Activated T-cell treated with anti-CD3 and anti-CD28 coated beads for 24 hours (primary cell): ENCODE measurements at places on chromosomes 5 and 9.

DNA sequence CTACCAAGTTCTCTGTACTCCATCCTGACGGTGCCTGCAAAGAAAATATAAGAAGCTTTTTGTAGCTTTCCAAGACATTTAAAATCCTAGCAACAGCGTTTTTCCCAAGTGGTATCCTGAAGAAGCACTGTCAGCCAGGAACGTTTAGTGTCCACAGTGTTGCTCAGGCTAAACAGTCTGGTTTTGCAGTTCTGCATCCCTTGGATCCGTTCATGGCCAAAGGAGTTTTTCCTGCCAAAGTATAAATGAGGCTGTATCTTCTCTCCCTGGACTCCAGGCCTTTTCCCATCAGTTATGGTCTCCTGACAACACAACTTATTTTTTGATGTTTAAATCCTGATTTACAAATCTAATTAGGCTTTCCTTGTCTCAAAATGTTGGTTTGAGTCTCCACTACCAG is 925.8 kb downstream of the TLE1 start:
- no peak for DNase-seq

- no peak for DNase-seq
These were observed 66.8 kb upstream of the ITGA2 start for GRCh38 chr5:52922384-52922783.

- no peak for DNase-seq
These were observed 284.2 kb downstream of the NR3C1 start for GRCh38 chr5:143119291-143119769.

GRCh38 chr5:124021066-124021641 is 509.2 kb downstream of the CSNK1G3 start:
- DNase-seq, result no peak

DNA sequence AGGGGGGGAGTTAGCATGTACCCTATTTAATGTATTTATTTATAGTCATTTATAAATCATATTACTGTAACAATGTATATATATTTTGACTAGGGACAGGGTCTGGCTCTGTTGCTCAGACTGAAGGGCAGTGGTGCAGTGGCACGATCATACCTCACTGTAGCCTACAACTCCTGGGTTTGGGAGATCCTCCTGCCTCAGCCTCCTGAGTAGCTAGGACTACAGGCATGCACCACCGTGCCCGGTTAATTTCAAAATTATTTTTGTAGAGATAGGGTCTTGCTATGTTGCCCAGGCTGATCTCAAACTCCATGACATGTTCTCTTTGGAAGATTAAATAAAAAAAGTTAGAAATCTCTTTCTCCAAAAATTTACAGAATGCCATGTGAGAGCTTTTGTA is 52.8 kb downstream of the ARHGEF28 start:
- no peak for DNase-seq

DNA sequence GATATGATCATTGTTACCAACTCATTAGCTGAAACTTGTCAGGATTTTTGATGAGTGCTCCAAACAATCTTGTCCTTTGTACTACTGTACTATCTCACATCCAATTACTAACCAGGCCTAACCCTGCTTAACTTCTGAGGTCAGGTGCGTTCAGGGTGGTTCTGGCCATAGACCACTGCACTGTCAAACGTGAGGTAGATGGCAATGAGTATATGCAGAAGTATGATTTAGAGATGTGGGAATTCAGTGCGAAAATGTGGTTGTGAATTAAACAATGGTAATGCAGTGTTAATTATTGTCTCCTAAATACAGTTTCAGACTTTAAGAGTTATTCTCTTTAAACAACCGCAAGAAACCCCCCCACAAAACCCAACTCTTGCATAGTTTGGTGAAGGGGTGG is 86.5 kb downstream of the ANKRD55 start:
- no peak for DNase-seq

GRCh38 chr9:106575823-106576222 is 287.1 kb upstream of the ZNF462 start:
- DNase-seq, result no peak

GRCh38 chr9:124799274-124800006 is 22.5 kb downstream of the OLFML2A start:
- DNase-seq, result no peak

GRCh38 chr5:82054004-82054710 is 82.3 kb downstream of the ATG10 start:
- DNase-seq, result no peak

DNA sequence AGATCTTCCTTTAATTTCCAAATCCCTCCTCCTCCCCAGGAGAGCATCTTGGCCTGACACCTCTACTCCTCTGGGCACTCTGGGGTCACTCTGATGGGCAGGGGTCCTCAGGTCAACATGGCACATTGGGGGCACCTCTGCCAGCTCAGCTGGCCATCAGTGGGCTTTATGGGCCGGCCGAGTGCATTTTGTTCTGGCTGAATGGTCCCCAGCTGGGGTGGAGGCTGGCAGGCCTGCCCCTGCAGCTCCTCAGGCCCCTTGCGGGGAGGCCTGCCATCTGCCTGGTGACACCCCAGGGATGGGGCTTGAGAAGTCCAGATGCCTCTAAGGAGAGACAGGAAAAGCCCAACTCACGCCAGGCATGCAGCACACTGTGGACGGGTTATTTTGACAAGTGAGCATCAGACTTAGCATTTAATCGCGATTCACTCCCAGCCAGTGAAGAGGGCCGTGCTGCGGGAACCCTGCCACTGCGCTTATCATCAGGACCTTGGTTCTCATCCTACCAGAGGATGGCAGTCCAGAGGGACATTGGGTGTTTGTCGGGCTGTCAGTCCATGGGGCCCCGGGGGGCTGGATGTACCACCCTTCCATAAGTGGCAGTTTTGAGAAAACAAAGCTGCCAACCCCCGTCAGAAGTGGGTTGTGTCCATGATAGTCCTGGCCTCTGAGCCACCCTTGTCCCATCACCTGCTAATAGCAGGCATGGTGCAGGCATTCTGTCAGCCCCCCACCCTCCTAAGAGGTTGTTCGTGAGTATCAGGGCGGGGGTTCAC is 21.7 kb downstream of the PHF2 start:
- DNase-seq, result no peak

DNA sequence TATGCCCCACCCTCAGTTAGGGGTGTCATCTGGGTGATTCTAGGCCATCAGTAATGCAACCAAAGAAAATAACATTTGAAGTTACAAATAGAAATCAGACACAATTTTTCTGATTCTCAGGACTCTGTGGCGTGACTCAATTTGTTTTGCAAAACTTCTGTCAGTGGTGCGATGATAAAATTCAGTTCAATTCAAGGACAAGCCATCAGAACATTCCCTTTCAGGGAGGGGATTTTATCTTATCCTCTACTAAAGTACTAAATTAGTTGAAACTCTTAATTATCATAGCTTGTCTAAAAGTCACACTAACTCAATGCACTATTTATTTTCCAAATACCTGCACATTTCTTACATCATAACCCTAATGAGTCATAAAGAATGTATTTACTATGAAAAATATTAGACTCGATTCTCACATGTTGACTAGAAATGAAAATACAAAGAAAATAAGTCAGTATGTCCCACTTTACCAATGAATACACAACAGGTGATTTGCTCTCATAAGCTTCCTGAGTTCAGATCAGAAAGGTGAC is 28.2 kb downstream of the HTR4 start:
- no peak for DNase-seq

DNA sequence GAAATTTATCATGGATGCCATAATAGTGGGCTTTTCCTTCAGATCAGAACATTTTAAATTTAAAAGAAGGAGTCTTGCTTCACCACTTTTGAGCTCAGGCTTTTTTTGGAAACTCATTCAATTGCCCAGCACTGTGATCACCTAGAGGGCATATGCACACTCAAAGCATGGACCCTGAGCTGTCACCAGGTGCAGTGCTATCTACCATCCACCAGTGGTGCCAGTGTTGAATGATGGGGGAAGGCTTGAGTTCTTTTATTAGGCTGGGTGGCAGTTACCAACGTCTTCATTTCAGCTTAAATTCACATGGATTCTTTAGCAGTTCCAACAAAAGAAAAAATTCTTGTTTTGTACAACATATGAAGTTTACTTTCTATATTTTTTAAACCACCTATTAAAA is 164.1 kb downstream of the CFAP90 start:
- DNase-seq, result no peak

GRCh38 chr5:143274952-143275351 is 128.5 kb downstream of the NR3C1 start:
- no peak for DNase-seq

DNA sequence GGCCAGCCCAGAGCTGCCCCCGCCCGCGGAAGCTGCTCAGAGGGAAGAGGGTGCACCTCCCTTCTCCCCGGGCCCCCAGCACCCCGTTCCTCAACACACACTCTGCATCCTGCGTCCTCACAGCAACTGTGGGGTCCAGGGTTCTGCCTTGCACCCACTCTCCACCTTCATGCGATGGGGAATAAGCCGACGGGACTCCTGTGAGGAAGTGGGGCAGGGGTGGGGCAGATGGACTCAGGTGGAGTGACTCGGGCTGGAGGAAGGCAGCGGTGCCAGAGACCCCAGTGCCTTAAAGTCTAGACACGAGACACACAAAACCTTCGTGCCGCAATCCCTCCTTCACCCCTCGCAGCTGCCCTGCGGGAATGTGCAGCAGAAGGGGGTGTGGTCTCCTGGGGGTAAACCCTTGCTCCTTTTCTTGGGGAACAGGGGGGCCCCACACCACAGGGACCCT is 8.6 kb downstream of the BRD3 start:
- no peak for DNase-seq

DNA sequence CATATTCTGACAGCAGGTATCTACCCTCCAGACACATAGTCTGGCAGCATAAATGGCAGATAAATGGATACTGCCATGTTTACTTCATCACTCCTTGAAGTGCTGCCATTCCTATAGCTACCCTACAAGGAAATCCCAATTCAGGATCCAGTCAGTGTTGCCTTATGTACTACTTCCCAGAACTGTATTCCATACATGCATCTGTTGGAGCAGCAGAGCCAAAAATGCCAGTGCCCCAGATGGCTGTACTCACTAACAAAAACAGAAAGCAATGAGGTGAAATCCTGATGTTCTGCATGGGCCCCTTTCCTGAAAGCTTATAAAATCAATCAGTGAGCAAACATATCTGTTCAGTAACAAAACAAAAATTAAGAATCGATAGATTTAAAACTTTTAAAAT is 490.0 kb upstream of the COX7C start:
- DNase-seq, result no peak

- no peak for DNase-seq
These were observed 85.0 kb downstream of the PRRT1B start for GRCh38 chr9:131630205-131630831.

- DNase-seq, result no peak
These were observed at the start of gene PHF2 for GRCh38 chr9:93576258-93577077. Gene PHF2, plus strand, starts transcription at chr9:93576584. Its CDS starts 190 bp downstream, at chr9:93576774.

GRCh38 chr5:80931411-80931810 is 28.8 kb upstream of the RASGRF2 start:
- no peak for DNase-seq

DNA sequence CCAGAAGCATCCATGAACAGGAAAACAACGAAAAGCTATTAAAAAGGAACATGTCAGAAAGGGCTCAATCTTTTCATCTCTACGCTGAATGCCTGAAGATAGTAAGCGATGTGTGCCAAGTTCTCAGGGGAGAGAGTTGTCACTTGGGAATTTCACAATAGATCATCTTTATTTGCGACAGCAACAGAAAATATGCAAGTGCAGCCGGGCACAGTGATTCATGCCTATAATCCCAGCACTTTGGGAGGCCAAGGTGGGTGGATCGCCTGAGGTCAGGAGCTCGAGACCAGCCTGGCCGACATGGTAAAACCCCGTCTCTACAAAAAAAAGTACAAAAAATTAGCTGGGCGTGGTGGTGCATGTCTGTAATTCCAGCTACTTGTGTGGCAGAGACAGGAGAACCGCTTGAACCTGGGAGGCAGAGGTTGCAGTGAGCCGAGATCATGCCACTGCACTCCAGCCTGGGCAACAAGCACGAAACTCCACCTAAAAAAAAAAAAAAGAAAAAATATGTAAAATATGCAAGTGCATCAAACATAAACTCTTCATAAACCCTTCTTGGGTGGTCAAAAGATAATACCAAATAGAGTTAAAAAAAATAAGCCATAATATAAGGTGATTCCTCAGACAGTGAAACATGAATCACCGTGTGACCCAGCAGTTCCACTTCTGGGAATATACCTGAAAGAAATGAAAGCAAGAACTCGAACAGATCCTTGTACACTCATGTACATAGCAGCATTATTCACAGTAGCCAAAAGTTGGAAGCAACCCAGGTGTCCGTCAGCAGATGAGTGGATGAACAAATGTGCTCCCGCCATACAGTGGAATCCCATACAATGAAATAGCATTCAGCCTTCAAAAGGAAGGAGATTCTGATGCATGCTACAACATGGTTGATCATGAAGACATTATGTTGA is 16.2 kb downstream of the SFXN1 start:
- no peak for DNase-seq

DNA sequence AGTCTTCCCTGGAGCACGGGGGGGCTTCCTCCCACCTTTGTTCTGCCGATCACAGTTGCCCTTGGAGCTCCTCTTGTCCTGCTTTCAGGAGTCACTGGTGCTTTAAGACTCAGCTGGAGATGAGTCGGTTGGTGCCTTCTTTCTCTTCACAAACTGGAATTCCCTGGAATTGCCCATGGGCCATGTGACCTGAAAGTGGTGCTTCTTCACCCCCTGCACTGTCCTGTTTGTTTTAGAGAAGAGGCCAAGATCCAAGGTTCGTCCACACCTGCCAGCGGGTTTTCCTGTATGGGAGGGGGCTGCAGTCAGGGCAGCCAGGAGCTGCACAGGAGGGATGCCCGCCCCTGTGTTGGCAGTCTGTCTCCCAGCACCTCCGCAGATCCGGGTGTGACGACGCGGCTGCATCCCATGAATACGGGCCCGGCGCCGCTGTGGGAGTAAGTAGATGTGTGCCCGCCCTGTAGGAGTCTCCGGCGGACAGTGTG is 9.5 kb upstream of the MRPS2 start:
- no peak for DNase-seq

DNA sequence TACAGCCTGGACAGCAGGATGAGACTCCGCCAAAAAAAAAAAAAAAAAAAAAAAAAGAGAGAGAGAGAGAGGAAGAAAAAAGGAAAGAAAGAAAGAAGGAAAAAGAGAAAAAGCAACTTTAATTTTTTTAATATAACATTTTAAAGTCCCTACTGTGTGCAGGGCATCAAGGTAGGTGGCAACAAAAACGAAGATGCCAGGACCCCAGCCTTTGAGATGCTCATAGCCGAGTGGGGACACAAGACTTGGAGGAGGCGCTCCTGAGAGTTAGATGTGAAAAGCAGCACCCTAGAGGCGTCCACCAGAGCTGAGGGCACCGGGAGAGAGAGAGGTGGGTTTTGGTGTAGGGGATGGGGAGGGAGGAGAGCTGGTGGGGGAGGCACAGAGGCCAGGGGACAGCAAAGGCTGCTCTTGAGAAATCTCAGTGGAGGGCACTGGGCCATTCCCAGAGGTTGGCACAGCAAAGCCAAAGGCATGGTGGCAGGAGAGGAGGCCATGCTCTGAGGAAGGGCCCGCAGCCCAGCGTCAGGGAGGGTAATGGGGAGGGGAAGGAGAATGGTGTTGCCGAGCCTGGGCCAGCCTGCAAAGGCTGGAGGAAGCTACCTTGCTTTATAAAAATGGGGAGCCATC is 135.6 kb downstream of the C9orf50 start:
- DNase-seq, result no peak
